ENCODE measurements at places on chromosomes 6 and 20.

DNA sequence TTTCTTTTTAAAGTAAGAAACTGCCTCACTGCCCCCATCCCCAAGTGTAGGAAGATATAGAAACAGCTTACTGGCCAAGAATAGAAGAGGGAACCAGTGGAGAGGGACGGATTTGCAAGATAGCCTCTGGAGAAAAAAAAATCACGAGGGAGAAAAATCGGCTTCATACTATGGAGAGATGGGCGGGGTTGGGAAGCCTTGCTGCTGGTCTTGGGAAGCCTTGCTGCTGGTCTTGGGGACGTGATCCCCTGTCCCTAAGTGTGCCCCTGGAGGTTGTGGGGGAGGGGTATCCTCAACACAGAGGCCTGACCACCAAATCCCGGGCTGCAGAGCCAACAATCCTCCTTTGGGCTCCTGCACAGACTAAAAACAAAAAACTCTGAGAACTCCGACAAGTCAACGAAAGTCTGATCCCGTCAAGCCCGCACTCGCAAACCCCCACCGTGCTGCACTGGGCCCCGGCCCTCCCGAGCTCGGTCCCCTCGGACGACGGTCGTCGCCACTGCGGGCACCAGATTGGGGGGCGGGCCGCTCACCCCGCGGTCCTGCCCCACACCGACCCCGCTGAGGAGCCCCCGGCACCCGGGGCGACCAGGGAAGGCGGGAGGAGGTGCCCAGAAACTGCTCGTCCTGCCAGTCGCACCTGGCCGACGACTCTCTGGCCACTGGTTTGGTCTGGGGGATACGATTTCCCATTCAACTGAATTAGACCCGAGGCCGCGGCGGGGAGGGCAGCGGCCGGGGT, 750 bp downstream of the MAP7 start:
- DNase-seq, result no peak

DNA sequence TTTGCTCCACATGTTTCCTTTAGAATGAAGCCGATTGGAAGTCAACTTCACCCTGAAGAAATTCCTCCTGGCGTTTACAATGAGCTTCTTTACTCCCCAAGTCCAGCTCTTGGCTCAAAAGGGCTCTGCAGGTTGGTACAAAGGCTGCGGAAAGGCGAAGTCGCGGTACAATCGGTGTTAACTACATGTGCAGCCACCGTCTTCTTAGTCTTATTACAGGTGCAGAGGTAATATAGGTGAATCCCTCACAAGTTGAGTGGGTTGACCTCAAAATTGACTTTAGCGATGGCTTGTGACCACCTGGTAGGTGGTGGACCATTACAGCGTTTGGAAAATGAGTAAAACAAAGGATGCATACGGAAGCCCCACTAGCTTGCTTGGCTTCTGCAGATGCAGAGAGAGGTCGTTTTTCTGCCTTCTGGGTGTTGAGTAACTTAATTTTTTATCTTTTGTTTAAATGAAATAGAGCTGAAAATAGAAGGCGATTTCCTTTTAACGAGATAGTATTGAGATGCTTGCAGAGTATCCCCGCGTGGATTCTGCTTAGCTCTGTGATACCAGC, 98.0 kb downstream of the TRIM27 start:
- DNase-seq, result no peak

DNA sequence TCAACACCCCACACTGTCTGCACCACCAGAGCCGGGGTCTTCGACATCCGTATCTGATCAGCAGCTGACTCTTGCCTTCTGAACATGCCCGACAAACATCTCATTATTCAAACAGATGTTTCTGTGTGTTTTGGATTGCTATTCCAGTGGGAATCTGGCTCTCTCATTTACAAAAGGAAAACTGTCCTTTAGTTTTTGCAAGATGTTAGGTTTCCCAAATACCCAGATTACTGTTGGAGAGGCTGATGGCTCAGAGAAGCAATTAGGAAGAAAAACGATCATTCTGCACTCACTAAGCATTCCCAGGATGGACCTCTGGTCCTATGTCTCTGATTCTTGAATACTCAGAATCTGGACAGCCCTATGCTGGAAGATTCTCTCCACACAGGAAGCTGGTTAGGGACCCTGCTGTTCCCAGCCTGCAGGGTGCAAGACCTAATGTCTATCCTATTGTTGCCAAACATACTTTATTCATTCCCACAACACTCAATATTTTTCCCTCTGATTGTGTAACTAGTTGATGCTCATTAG, 532.9 kb downstream of the CDH26 start:
- no peak for DNase-seq

DNA sequence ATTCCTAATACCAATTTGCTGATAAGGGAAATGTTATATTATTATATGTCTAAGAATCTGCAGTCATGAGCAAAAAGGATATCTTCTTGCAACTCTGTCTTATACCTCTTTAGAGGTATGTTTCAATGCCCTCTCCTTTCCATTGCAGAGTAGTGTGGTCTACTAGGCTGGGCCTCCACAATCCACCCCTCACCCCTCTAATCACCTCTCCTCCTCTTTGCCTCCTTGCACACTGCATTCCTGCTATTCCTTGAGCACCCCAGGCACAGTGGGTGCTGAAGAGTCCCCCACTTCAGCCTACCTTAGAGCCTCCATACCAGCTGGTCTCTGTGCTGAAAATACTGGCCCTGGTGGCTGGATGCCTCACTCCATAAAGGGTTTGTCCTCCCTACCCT, 26.9 kb downstream of the ARMC2 start:
- DNase-seq, result no peak

GRCh38 chr20:46974669-46975434, 80.2 kb downstream of the EYA2 start:
- DNase-seq, result no peak

DNA sequence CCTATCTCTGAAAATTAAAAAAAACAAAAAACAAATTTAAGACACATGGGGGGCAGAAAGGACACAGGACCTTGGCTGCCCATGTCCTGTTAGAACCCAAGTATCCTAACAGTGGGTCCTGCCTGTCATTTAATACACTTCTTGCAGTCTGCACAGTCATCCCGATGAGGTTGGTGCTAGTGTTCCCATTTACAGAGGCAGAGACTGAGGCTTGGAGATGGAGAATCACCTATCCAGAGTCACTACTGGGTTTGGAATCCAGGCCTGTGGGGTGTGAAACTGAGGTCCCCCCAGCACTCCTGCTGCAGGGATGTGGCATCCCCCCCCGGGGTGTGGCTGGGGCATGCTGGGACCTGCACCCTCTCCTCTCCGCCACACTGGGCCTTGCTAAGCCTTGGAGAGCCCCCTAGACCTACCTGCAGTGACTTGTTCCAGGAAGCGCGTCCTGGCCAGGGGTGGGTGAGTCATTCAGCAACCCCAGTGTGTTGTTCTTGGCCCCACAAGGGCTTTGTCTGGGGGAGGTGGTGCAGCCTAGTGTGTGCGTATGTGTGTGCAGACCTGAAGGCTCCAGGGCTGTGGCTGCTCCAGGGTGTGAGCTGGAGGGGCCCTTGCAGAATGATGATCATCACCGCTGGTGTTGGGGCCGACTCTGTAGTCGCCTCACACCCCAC, 49.7 kb downstream of the BCAS4 start:
- DNase-seq, result peak; percentile 56

DNA sequence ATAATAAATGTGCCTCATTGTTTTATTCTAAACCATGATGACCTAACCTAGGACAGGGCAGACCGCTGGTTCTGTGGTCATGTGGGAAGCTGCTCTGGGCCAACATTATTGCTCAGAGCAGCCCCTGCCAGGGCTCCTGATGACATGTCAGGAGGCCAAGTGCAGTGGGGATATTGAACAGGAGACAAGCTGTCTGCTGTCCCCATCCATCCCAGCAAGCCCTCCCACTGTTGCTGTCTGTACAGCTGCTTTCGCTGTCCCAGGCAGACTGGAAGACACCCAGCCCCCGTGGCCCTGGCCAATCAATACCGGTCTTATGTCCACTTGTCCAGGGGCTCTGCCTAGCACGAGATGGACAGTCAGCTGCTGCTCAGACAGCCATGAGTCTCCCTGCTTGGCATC, 43.2 kb upstream of the FNDC1 start:
- DNase-seq, result no peak

DNA sequence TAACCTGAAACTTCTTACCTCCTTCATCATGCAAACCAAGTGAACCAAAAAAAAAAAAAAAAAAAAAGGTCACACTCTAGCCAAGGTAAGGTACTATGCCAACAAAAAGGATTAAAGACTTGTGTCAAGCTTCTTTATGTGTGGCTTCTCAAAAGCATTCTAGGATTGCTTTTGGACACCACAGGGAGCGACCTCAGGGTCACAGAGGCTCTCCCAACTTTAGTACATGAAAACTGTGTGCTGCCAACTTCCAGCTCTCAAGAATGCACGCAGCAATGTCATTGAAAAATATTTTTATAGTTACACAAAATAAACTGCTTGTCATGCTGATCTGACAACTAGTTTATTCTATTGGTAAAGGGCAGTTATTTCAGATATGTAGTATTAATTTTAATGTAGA, 243.8 kb downstream of the PLCB1 start:
- peak; percentile 81 for DNase-seq

- no peak for DNase-seq
Observed at GRCh38 chr6:152022303-152022702, 214.8 kb downstream of the ESR1 start.

DNA sequence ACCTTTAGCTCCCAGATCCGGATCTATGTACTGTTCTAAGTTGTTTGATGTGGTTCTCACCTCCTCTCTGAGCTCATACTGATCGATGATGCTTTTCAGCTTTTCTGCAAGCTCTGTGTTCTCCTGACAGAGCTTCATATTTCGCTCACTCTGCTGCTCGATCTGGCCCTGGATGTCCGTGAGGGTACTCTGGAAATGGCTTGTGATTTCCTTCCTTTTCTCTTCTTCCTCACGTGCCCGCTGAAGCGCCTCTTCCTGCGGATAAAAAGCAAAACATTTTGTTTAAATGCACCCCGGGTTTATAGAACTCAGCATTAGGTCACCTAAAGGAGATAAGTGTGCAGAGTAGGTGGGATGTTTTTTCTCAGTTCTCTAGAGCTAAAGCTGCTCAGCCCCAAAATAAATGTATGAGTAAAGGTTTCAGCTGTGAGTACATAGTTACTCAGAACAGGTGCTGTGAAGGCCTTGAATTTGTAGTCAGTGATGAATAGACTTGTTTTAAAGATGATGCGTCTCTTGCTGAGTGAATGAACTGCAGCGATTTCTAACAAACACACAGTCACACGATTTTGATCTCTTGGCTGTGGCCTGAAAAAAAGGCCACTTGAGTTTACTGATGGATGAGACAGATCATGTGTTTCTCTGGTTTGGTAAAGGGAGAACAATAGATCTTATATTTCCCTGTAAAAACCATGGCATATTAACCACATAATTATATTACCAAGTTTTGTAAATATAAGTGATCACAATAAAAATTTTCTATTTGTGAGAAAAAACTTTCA, 29.1 kb downstream of the TXLNB start:
- no peak for DNase-seq

DNA sequence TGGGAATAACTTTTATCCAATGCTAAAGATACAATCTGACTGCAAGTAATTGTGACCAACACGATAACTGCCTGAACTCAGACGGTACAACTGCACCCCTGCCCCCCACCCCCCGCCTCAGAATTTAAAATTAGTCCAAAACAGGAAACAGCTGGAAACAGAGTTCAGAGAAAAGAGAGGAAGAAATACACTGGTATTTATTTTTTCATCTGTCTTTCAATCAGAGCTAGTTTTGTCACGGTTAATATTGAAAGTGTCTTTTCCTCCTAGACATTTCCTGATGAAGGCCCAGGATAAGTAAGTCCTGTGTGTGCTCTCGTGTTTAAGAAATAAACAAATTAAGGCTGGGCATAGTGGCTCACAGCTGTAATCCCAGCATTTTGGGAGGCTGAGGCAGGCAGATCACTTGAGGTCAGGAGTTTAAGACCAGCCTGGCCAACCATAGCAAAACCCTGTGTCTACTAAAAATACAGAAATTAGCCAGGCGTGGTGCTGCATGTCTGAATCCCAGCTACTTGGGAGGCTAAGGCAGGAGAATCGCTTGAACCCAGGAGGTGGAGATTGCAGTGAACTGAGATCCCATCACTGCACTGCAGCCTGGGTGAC, 21.5 kb downstream of the ACSS1 start:
- no peak for DNase-seq

GRCh38 chr6:109052852-109053251, 41.8 kb downstream of the SESN1 start:
- no peak for DNase-seq

GRCh38 chr6:36139431-36139830, 9.1 kb downstream of the MAPK13 start:
- no peak for DNase-seq

DNA sequence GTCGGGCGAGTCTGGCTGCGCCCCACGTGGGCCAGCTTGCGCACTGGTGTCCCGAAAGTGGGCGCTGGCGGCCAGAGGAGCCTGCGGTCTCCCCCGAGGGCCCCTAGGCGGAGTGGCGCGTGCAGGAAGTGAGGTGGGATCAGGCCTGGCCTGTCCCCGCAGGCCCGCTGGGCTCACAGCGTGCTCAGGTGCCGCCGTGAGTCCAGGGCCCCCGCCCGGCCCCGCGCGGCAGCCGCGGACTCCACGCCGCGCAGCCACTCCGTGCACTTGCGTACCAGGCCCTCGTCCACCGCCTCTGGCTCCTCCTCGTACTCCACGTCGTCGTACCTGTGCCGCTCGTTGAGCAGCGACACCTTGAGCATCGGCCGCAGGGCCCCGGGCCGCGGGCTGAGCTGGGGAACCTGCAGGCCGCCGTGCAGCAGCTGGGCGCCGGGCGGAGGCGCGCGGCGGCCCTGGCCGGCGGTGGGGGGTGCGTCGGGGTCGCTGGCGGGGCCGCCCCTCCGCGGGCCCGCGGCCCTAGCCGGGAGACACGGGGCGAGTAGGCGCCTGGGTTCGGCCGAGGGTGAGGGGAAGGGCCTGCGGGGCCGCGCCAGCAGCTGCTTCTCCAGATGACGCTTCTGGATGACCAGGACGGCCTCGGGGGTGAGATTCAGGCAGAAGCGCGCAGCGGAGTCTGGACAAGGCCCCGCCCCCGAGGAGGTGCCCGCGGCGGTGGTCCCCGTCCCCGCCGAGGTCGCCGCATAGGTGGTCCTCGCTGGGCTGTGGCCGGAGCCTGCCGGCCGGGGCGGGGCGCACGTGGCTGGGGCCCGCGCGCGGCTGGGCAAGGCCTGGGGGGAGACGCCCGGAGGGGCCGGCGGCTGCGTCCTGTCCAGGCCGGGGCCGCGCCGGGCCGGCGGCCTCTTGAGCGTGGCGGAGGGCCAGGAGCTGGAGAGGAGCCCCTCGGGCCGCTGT, 835 bp downstream of the PRR18 start:
- DNase-seq, result no peak

DNA sequence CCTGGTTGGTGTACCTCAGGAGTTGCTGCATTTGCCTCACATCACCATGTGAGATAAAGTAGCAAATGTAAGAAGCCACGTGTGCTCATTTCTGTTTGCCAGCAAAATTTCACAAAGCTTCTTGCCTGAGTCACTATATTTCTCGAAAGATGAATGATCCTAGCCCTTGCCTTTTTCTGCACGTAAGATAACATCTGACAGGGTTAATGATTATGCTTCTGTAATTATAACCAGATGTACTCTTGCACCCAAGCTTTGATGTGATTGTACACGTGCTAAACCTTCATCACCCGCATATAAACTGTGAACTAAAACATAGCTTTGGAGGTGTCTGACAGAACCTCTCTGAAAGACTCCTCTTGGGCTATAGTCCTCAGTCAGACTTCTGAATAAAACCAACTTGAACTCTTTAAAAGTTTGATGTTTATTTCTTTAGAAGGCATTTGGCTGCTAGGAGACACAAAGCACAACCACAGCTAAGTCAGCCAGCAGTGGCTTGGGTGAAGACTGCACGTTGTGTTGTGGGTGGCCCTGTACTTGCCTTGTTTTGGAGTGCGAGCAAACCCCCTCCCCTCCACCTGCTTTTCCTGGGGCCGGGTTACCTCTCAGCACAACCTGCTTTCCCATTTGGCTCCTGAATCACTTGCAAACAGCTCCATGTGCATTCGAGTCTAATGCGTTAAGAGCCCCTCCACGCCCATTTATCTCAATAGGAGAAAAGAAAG, 19.3 kb downstream of the PROKR2 start:
- DNase-seq, result no peak
